WERI-Rb-1 (cell line): ENCODE measurements at places on chromosomes 16 and 17.

GRCh38 chr16:86991679-86992078, 325.5 kb downstream of the C16orf95 start:
- DNase-seq = no peak

DNA sequence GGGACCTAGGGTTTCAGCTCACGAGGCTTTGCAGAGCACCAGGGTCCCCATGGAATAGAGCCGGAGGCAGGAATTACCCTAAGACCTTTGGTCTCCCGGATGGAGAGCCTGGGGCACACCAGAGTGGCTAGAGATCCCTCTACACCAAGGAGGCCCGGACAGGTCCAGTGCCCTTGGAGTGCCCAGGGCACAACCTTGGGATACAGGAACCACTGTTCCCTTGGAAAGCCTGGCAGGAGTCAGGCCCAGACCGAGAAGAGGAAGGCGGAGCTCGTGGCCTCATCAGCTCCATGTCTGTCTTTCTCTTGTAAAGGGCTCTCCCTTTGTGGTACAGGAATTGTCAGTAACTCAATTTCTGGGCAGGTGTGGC, 3.8 kb upstream of the DBNDD1 start:
- no peak for DNase-seq

GRCh38 chr16:4338712-4339299, 12.3 kb downstream of the PAM16 start:
- no peak for DNase-seq

- no peak for DNase-seq
Measured at GRCh38 chr16:49789616-49790015, 66.3 kb downstream of the ZNF423 start.

DNA sequence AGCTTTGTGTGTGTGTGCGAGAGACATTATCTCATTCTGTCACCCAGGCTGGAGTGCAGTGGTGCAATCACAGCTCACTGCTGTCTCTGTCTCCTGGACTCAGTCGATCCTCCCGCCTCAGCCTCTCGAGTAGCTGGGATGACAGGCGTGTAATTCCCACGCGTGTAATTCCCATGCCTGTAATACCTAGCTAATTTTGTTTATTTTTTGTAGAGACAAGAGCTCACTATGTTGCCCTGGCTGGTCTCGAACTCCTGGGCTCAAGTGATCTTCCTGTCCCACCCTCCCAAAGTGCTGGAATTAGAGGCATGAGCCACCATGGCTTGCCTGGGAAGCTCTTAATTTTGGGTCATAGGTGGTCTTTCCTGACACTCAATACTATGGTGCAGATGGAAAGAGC, 205.3 kb upstream of the TNRC6C start:
- no peak for DNase-seq

GRCh38 chr17:64128787-64129514, 993 bp downstream of the ERN1 start:
- DNase-seq = no peak

DNA sequence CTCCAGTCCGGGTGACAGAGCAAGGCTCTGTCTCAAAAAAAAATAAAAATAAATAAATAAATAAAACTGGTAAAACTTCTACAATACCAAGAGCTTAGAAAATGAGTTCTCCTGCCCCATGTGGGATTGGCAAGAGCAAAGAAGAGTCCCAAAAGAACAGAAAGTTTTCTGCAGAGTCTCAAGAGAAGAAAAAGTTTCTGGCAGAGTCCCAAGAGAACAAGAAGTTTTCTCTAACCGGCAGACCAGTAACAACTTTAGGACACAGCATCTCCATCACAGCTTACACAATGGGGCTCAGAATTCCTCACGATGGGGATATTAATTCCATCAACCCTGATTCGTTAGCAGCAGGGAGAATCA, 1.1 kb downstream of the SLC39A11 start:
- DNase-seq = no peak

DNA sequence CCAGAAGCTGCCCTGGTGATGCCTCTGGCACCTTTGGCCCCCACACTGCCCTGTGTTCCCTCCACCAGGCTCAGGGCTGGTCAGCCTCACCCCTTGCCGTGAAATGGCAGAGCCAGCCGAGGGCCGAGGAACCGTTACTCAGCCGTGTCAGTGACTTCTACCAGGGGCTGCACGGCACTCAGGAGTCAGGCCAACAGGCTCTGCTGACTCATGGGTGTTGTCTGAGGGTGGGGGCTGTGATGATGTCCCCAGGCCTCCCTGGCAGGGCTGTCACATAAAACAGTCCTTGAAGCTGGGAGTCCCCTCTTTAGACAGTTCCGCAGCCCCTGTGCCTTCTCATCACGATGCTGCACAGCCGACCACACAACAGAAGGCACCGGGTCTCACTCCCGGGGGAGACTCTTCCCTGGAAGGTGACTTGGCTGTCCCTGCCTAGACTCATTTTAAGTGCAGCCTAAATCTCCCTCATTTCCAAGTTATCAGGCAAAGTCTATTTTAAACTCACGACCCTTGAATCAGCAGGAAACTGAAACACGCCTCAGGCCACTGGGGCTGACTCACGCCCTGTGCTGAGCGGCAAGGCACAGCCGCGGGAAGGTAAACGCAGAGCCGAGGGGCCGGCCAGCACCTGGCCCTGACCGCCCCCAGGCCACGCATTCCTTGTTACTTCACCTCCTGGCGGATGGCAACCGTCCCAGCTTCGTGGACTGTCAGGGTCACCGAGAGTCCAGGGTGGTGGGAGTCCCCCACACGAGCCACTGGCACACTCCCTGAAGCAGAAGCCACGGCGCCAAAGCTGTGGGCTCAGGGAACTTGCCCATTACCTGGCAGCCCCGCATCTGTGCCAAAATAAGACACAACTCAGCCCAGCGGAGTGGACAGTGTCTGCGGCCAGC, 102.6 kb downstream of the ZNF778 start:
- no peak for DNase-seq

GRCh38 chr16:54411544-54411943, 125.0 kb upstream of the IRX3 start:
- DNase-seq = no peak

DNA sequence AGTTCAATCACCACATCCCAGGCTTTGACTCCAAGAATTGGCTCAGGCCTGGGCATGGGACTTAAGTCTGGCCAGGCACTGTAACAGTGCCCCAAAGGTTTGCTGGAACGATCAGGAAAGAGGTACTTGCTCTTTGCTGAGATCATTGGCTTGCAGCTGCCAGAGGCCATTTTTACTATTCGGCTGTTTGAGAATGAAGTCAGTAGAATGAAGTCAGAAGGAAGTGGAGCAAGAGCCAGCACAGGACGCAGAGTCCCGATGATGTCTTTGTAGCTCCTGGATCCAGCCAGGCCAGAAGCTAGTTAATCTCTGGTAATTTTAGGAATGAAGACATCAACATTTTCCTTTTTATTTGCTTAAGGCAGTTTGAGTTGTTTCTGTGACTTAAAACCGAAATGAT, 195.5 kb downstream of the RAB11FIP4 start:
- DNase-seq = no peak

- DNase-seq = no peak
Measured at GRCh38 chr16:60413969-60414368, 1622.3 kb downstream of the CDH8 start.

DNA sequence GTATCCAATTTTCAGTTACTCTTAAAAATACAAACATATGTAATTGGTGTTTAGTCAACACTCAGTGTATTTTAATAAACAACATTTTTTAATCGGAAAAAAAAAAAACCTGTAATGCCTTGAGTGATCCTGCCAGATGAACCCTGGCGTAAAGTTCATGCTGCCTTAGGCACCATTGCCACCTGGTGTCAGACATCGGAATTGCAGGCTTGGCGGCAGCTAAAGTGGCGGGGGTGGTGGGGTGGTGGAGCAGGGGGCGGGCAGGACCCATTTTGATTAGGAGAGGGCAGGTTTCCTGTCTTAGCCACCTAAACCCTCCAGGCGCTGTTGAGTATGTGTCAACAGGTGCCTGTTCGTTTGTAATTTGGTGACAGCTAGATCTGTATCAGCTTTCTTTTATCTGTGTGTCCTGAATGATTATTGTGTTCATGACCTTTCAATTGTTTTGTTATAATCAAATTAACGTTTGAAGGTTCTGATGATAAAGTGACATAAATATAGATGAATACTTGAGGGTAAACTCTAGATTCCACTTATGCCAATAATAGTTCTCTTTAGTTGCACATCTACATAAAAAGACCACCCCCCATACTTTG, 588.7 kb downstream of the CDH13 start:
- DNase-seq = peak; percentile 41

- DNase-seq = no peak
Measured at GRCh38 chr17:80424261-80424660, 9.3 kb downstream of the ENDOV start.

- DNase-seq = no peak
Measured at GRCh38 chr17:50544516-50544915, 2.5 kb upstream of the SPATA20 start.

GRCh38 chr16:88803264-88803987, at the start of gene CDT1:
TSS of gene CDT1 (plus strand) at chr16:88803789. CDS start at chr16:88803832, 43 bp downstream.
- peak; percentile 63 for DNase-seq

DNA sequence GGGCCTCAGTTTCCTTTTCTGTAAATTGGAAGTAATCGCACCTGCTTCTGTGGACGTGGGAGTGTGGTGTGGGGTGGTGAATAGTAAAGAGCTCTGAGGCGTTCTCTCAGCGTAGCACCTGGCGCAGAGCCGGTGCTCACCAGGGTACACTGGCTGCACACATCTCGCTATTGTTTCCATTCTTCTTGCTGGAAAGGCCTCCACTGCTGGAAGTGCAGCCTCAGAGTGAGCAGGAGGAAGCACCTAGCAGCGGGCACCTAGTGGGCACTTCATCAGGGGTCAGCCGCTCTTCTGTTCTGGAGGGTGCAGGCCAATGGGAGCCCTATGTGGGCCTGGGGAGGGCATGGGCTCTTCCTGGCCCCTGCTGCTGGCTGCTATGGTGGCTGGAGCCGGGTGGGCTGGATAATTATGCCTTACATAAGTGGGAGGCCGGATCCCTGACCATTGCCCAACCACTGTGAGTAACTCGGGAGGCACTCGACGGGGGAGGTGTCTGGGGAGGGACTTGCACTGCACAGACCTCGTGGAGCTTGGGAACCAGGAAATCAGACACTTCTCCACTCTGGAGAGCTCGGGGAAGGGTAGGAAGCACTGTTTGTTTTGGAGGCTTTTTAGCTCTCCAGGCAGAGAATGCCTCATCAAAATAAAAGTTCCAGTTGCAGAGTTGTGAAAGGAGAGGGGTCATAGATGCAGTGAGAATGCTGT, 1.7 kb downstream of the MAP2K3 start:
- DNase-seq = no peak

DNA sequence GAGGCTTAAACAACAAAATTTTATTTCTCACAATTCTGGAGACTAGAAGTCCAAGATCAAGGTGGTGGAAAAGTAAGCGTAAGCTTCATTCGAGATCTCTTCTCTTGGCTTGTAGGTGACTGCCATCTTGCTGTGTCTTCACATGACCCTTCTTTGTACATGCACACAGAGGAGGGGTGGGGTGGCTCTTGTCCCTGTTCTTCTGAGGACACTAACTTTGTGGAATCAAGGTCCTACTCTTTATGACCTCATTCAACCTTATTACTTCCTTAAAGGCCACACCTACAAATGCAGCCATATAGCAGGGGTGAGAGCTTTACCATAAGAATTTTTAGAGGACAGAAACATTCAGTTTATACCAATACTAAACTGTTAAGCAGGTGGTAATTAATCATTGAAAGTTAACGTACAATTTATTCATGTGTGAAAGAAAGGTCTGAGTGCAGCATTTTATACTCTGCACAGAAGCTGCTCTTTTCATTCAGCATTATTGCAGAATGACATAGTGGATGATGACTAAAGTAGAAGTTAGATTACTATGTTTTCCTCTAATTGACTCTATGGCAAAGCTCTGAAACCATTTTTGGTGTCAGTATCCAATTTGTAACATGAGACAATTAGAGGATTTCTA, 139.9 kb upstream of the HLF start:
- DNase-seq = no peak

GRCh38 chr16:53881371-53881770, 177.4 kb downstream of the FTO start:
- DNase-seq = no peak

DNA sequence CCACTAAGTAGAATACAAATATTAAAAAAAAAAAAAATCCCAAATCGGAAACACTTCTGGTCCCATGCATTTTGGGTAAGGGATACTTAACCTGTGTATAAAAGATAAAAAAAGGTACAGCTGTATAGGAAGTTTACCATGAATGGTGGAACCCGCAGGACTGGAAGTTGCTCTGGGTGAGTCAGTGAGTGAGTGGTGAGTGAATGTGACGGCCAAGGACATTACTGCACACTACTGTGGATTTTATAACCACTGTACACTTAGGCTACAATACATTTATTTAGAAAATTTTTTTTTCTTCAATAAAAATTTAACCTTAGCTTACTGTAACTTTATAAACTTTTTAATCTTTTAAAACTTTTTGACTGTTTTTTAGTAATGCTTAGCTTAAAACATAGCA, 71.3 kb upstream of the BCAR1 start:
- DNase-seq = no peak

- no peak for DNase-seq
Measured at GRCh38 chr17:79485991-79486390, 124.9 kb downstream of the RBFOX3 start.

DNA sequence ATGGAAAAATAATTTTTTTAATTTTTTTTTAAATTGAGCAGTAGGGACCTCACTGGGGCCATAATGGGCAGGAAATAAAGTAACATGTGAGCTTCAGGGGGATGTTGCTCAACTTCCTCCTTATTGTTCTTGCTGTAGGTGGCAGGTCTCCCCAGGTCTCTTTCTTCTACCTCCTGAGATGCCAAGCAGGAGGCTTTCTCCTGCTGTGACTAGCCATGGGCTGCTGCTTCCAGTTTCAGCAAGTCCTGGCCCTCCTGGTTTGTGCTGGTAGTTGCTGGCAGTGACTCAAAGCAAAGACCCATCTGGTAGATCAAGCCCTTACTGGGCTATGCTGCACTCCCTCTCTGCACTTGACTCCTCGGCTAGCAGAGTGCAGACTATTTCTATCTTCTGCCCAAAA, 2.3 kb downstream of the DPEP2NB start:
- DNase-seq = no peak

DNA sequence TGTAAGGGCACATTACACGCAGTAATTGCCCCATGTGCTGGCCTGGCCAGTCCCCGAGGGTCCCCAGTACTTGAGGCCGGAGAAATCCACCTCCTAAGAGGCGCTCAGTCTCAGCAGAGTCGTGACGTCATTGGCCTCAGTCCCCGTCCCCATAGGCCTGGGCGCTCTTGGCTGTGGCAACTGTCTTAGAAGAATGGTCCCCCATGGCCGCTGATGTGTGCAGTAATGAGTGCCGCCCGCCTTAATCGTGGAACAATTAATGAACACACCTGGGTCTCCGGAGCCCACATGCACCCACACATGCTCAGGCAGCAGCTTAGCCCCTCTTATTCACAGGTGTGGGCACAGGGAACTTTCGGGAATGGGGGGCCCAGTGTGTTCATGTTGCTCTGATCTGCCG, 86.5 kb upstream of the PLCG2 start:
- DNase-seq = no peak

DNA sequence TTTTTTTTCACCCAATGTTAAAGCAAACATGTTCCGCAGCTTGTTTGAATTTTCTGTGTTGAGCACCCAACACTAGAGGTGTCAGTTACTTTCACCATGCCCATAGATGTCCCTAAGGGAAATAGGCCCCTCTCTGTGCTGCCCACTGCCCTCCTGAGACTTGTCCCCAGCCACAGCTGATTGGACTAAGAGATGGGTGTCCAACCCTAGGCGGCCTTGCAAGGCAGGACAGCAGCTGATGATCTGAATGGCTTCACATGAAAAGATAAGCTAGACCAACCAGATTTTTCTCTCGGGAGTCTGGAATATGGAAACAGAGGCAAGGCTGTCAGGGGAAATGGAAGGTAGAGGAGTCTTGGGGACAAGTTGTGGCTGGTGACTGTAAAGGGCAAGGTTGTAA, 6.1 kb upstream of the CALB2 start:
- DNase-seq = no peak

- DNase-seq = no peak
Measured at GRCh38 chr17:35448214-35448898, at the start of gene SLFN13. TSS of gene SLFN13 (minus strand) at chr17:35448766. CDS start at chr17:35445680, 3,086 bp downstream.
